Suppressor macrophage (primary cell): ENCODE measurements at places on chromosomes 5 and 9.

- DNase-seq, result no peak
These were observed 72.0 kb upstream of the IQGAP2 start for GRCh38 chr5:76331126-76331525.

GRCh38 chr9:113979343-113980127, 98.6 kb downstream of the AMBP start:
- no peak for DNase-seq

DNA sequence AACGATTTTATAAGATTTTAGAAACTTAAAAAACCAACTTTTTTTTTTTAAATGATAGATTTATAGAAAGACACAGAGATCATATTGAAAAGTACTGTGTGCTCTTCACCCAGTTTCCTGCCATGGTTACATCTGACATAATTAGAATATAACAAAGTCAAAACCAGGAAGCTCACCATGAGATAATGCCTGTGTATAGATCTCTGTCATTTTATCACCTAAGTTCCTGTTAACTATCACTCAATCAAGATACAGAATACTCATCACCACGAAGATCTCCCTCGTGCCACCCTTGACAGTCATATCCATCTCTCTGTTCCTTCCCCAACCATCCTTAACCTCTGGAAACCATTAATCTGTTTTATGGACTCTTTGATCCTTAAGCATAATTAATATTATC, 39.1 kb downstream of the POC5 start:
- no peak for DNase-seq

- DNase-seq, result peak; percentile 68
These were observed 25.8 kb upstream of the TRIM32 start for GRCh38 chr9:116661037-116661954.

- DNase-seq, result no peak
These were observed 80.4 kb downstream of the SLC12A2 start for GRCh38 chr5:128163991-128164390.

- no peak for DNase-seq
These were observed 15.4 kb downstream of the ANKRA2 start for GRCh38 chr5:73550016-73550415.

- DNase-seq, result no peak
These were observed 350.6 kb downstream of the MLLT3 start for GRCh38 chr9:20271723-20272122.

GRCh38 chr9:126454795-126455194, 128.2 kb downstream of the MVB12B start:
- DNase-seq, result no peak

GRCh38 chr9:95507464-95508241, 9.1 kb downstream of the PTCH1 start:
- DNase-seq, result no peak

DNA sequence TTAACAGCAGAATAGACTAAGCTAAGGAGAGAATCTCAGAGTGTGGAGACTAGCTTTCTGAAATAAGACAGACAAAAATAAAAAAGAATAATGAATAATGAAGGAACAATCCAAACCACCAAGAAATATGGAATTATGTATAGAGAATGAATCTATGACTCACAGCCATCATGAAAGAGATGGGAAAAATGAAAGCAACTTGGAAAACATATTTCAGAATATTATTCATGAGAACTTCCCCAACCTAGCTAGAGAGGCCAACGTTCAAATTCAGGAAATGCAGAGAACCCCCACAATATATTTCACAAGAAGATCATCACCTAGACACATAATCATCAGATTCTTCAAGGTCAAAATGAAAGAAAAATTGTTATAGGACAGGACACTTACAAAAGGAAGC, 349.0 kb upstream of the MPDZ start:
- DNase-seq, result no peak

DNA sequence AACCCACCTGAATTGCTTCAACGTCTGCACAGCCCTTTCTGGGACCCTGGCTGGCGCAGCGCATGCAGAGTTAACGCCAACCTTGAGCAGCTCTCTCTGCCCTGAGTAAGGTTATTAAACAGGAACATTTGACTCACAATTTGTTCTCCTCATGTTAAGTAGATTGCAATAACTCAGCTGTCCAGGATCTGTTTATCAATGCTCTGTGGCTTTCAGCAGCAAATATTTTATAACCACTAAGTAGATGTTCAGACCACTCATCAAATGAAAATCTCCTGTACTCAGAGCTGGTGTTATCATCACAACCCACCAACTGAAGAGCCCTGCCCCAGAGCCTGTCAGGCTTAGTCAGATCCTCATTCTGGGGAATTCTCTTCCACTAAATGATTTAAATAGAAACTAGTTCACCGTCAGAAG, 403.0 kb downstream of the ZNF608 start:
- no peak for DNase-seq

DNA sequence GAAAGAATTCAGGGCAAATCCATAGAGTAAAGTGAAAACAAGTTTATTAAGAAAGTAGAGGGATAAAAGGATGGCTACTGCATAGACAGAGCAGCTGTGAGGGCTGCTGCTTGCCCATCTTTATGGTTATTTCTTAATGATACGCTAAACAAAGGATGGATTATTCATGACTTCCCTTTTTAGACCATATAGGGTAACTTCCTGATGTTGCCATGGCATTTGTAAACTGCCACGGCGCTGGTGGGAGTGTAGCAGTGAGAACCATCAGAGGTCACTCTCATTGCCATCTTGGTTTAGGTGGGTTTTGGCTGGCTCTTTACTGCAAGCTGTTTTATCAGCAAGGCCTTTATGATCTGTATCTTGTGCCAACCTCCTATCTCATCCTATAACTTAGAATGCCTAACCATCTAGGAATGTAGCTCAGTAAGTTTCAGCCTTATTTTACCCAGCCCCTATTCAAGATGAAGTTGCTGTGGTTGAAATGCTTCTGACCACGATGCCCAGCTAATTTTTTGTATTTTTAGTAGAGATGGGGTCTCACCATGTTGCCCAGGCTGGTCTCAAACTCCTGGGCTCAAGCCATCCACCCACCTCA, 42.1 kb downstream of the RFK start:
- peak; percentile 54 for DNase-seq

GRCh38 chr5:102312586-102313370, 16.7 kb upstream of the SLCO4C1 start:
- DNase-seq, result peak; percentile 58

DNA sequence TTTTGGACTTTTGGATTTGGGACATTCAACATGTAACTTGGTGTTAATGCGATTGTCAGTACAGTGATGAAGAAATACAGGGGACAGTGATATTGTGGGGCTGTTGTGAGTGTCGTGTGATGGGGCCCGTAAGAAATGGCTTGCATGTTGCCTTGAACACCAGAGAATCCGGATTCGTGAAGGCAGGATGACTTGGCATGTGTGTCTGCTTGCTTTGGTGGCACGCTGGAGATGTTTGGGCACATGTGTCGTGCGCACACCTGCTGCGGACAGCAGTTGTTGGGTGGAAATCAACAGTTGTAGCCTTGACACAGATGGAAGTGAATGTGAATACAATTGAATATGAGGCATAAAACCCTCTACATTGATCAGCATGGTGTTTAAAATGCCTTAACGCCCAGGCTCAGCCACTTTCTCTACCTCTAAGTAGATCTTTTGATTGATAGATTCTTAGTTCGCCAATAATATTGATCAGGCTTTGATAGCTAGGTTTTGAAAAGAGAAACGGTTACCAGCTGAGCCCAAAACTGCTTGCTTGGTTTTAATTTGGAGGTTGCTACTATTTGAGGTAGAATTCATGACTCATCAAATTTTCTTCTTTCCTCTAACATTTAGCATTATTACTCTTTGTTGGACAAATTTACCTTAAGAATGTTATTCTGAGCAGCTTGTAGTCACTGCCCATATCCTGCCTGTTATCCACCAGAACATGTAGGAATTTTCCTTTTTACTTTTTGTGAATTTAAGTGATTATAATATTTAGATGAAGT, 94.4 kb downstream of the TRIO start:
- no peak for DNase-seq

GRCh38 chr5:124825983-124826337, 79.5 kb upstream of the ZNF608 start:
- DNase-seq, result no peak

DNA sequence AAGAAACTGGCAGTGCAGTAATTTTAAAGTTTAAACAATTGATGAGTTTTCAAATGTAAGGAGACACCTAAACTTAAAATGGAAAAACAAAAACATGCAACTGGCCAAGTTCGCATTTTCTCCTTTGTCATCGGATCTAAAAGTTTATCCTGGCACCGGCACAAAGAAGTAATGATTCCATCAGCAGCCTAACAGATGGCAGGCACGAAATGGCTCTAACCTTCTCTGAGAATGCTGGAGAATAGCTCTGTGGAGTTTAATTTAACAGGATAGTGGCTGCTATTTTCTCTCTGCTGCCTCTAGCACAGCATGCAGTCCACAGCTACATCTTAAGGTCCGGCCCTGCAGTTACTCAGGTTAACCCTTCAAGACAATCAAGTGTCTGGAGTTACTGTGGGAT, 82.2 kb downstream of the PRELID2 start:
- DNase-seq, result no peak

GRCh38 chr9:33860200-33860871, 43.4 kb downstream of the UBE2R2 start:
- no peak for DNase-seq

DNA sequence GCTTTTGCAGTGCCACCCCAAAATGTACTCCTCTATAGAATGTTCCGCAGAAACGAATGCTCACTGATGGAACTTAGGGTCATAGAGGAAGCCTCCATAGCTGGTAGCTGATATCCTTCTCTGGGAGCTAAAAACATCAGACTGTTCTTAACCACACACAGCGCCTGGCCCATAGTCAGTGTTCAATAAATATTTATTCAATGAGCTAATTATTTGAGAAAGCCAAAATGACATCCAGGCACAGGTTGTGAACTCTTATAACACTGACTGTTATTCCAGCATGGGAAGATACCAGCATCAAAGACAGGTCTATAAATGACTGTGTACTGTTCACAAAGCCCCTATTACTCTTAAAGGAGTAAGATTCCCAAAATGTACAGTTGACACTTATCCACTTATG, 12.9 kb downstream of the GDF9 start:
- no peak for DNase-seq

- no peak for DNase-seq
These were observed 46.1 kb upstream of the MAMDC2 start for GRCh38 chr9:69997524-69997923.

DNA sequence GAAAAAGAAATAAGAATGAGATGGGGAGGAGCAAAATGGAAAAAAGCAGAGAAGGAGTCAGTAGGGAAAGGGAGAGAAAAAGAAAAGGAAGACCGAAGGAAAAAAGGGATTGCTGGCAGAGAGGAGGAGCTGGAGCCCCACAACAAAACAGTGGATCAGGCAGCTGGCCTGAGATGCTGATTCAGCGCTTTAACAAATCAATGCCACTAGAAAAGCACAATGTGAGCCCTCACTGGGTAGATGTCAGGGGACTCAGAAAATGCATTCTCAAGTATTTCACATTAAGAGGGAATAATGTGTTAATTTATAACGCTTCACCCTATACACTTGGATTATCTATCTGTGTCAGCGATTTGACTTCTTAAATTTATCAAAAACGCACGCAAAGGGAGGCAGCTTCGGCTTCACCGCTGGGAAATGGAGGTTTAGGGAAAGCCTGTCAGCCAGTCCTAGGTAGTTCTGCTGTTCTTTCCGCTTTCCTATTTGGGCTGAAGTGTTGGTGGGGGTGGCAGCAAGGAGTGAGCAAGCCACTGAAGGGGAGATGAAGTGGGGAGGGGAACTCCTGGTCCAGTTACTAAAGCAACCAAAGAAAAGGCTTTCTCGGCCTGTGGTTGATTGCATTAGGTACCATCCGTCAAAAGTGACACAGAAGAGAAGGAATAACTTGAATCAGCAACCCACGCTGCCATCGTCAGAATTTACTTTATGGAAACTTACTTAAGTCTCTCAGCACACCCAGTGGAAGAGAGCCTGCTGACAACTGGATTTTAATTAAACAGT, 161.6 kb downstream of the BNC2 start:
- DNase-seq, result no peak

DNA sequence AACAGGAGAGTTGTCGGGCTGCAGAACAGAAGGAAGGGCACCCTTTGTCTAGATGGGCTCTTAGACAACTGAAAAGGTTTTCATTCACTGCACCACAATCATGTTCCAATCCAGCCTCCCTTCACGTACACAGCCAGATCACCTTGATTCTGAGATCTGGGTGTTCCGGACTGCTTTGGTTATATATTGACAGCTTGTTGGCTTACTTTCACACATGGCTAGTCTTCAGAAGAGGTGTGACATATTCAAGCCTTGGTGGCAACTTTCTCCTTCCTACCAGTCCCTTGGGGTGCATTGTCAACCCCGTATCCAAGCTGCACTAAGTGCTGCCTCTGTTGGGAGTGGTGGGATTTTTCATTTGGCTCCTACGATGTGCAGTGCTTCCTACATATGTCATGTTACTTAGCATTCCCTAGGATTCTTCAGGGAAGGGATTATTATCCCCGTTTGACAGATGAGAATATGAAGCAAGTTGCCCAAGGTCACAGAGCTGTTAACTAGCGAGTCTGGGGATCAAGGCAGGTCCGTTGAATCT, 100.6 kb downstream of the LIFR start:
- DNase-seq, result no peak

DNA sequence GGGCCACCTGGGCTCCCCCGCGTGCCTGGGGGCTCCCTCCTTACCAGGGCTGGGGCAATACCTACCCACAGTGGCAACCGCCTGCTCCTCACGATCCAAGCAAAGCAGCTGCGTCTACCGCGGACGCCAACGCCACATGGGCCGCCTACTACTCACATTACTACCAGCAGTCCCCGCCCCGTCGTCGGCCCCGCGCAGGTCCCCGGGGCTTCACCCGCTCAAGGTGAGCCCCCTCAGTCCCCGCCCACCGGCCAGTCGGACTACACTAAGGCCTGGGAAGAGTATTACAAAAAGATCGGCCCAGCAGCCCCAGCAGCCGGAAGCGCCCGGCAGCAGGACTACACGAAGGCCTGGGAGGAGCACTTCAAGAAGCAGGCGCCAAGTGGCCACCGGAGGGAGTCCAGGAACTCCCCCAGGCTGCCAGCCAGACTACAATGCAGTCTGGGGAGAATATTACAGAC, 106.0 kb upstream of the MTAP start:
- no peak for DNase-seq

DNA sequence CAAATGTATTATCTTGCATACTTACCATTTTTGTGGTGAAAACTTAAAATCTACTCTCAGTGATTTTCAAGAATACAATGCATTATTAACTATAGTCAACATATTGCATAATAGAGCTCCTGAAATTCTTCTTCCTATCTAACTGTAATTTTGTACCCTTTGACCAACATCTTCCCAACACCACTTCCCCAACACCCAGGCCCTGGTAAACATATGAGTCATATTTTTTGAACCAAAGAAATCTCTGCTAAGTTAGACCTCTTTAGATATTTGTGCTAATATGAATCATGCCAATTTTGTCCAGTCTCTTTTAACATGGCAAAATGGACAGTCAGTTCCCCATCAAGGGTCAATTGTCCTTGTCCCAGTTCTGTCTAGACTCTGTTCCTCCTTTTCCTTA, 18.5 kb upstream of the RGS7BP start:
- DNase-seq, result no peak

GRCh38 chr5:93603078-93603792, 20.2 kb downstream of the NR2F1 start:
- no peak for DNase-seq

- no peak for DNase-seq
These were observed 244.8 kb upstream of the IRX2 start for GRCh38 chr5:2996248-2996647.

GRCh38 chr5:16538006-16538405, 72.4 kb upstream of the ZNF622 start:
- no peak for DNase-seq

GRCh38 chr5:68369023-68369359, 153.4 kb downstream of the PIK3R1 start:
- DNase-seq, result no peak

- no peak for DNase-seq
These were observed 78.6 kb downstream of the CFAP77 start for GRCh38 chr9:132488626-132489025.

GRCh38 chr5:624951-625230, 12.8 kb downstream of the CEP72 start:
- DNase-seq, result no peak
